ENCODE measurements at places on chromosomes 6 and 20.

- no peak for DNase-seq
Measured at GRCh38 chr6:25922301-25922700, 8.2 kb downstream of the SLC17A2 start.

DNA sequence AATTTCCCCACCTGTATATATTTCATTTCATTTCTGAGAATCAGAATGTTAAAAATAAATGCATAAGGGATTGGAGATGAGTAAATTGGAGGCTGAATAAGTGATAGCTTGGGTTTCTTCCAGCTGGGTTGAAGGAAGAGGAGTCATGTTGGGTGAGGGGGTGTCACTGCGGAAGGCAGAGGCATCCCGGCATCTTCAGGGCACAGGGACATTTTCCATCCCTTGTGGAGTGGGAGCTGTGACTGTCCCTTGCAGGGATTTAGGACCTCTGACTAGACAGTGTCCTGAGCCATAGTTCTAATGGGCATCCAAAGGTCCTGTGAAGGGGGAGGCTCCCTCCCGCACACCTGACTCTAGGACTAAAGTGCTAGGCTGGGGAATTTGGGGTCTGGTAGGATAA, 2.1 kb downstream of the MCHR2 start:
- no peak for DNase-seq

- no peak for DNase-seq
Measured at GRCh38 chr20:51482836-51483473, 59.6 kb downstream of the NFATC2 start.

DNA sequence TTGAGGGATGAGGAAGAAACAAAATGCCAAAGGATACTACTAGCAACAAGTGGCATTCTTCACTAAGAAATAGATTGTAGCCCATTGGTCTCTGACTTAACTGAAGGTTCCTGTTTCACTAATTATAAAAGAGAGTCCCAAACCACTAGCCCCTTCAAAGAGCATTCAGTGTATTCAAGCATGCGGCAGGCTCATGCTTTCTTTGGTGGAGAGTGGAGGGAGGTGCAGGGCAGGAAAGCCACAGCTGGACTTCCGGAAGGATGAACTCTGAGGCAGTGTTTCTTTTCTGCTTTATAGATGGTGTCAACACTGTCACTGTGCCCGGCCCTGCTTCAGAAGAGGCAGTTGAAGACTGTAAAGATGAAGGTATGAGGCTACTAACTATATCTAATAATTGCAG, 636.1 kb downstream of the KIF16B start:
- DNase-seq: no peak

- no peak for DNase-seq
Measured at GRCh38 chr6:87636315-87636714, 46.4 kb downstream of the ORC3 start.

DNA sequence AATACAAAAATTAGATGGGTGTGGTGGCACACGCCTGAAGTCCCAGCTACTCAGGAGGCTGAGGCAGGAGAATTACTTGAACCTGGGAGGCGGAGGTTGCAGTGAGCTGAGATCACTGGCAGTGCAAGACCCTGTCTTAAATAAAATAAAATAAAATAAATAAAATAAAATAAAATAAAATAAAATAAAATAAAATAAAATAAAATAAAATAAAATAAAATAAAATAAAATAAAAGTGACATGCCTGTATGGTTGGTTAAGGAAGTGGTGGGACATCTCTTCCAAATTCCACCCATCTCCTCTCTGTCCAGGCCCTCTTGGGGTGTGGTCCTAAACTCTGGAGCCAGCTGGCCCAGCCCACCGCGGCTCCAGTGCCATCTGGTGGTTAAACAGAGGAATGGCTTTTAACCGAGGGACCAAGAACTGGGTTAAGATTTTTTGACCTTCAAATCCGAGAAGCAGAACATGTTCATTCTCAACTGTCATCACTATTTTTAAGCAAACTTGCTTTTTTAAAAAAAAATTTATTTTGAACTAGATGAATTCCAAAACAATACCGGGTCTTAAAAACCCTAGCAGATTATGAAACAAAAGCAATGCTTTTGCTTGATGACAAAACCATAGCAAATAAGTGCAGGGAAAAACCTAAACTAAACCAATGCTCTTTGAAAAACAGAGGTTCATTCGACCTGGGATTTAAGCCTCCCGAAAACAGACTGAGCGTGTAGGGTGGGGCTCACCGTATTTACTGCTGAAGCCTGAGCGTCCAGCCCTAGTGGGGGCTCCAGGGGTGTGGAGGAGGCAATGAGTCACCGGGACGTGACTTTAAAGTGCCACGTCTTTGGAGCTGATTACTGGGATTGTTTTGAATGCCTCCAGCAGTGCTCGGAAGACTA, 68.8 kb downstream of the CDC5L start:
- DNase-seq: no peak

DNA sequence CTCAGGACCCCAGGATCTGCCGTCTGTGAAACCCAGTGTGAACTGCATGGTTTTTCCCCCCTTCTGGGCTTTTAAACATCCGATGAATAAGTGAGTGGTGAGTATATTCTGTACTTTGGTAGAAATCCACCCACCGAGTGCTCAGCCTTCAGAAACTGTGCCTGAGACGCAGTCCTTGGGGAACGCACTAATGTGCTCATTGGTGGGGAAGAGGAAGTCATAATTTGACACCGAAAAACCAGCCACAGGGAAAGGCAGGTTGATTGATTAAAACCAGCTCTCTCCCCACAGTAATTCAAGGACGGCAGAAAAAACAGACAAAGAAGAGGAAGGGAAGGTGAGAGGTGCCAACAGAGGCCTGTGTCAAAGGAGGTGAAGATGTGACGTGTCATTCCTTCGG, 21.7 kb downstream of the EDN3 start:
- DNase-seq: no peak

DNA sequence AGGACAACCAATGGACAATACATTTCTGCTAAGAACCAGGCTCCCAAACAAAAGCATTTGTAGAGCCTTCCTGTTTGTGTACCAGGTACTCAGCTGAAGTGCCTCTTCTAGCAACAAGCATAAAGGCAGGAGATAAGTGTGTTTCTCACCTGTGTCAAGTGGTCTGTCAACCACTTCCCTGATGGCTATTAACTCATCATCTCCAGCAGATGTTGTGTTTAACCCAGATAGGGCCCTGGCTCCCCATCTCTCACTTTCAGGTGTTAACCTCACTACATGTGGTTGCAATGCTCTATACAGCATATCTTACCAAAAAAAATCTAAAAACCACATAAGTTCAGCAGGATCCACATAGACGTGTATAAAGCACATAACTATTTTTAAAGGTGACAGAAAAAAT, 9.6 kb upstream of the IL17A start:
- no peak for DNase-seq

DNA sequence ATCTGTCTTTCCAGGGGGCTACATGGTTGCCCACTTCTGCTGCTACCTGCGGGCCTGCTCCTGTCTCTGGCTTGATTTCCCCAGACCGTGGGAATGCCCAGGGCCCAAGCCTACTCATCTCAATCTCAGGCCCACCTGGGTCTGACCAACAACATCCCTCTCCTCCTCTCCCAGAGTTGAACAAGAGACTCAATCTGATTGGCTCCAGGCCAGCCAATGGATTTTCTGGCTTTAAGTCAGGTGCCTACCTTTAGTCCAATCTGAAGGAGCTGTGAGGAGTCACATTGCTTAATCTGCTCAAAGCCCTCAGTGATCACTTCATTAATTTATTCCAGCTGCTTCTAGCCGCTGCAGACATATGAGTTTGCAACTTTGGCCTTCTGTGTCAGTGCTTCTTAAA, 162.4 kb upstream of the KCNG1 start:
- no peak for DNase-seq

DNA sequence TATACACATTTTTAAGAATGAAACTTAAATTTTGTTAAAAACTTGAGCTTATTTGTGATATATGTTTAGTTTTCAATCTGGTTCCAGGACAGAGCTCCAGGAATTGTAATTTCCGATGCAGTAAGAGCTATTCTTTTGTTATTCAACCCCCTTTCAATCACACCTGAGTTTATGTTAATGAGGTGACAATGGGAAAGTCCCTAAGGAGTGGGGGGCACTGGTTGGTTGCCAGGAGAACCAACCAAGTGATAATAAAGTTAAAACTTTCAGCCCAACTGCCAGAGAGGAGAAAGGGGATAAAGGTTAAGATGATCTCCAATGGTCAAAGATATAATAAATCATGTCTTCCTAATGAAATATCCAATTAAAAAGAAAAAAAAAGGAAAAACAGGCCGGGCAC, 19.8 kb downstream of the MDN1 start:
- no peak for DNase-seq

DNA sequence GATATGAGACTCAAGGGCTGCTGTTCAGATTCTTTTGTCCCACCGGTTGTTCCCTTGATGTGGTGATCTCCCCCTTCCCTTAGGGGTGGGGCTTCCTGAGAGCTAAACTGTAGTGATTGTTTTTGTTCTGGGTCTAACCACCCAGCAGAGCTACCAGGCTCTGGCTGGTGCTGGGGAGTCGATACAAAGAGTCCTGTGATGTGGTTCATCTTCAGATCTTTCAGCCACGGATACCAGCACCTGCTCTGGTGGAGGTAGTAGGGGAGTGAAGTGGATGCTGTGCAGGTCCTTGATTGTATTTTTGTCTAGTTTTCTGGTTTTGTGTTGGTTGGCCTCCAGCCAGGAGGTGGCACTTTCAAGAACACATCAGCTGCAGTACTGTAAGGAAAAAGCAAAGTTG, 801.6 kb downstream of the EPHA7 start:
- DNase-seq: no peak

DNA sequence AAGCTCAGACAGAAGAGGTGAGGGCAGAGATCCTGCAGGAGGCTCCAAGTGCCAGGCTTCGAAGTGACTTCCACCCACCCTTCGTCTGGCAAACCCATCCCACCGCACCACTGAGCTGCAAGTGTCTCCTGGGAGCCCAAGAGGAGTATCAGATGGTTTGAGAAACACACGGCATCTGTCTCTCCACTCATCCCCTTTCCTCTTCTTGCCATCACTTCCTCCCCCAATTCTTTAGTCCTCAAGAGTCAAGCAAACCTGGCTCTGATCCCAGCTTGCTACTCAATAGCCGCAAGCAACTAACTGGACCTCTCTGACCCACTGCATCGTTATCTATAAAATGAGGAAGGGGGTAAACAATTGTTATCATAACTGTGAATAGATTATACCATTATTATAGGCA, 142.1 kb downstream of the BMP7 start:
- DNase-seq: no peak

DNA sequence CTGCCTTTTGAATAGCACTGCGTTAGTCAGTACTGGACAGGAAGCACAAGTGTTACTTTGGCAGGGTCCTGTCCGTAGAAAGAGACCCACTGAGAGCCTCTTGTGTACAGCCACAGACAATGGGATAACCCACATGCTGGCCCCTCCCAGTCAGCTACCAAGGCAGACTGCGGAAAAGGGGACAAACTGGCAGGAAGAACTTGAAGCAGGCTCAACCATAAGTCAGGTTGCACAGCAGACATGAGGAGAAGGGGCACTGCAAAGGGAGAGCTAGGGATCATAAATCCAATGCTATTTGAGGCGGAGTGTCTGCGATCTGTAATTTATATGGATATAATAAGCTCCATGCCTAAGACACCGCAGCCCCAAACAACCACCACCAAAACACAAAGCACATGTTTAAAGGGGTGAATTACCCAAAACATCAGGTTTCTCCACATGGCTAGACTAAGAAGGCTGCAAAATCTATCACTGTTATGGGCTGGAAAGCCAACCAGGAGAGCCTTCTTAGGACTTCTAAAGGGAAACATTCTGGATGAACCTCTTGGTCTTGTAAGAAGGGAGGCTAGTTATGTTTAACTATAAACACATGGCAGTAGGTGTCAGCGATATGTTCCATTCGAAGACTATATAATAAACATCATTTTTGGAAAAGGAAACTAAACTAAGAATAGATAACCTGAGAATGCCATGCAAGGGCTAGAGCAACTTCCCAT, 141.7 kb downstream of the BACH2 start:
- DNase-seq: no peak

- DNase-seq: no peak
Measured at GRCh38 chr6:55913228-55914195, 38.1 kb upstream of the BMP5 start.

DNA sequence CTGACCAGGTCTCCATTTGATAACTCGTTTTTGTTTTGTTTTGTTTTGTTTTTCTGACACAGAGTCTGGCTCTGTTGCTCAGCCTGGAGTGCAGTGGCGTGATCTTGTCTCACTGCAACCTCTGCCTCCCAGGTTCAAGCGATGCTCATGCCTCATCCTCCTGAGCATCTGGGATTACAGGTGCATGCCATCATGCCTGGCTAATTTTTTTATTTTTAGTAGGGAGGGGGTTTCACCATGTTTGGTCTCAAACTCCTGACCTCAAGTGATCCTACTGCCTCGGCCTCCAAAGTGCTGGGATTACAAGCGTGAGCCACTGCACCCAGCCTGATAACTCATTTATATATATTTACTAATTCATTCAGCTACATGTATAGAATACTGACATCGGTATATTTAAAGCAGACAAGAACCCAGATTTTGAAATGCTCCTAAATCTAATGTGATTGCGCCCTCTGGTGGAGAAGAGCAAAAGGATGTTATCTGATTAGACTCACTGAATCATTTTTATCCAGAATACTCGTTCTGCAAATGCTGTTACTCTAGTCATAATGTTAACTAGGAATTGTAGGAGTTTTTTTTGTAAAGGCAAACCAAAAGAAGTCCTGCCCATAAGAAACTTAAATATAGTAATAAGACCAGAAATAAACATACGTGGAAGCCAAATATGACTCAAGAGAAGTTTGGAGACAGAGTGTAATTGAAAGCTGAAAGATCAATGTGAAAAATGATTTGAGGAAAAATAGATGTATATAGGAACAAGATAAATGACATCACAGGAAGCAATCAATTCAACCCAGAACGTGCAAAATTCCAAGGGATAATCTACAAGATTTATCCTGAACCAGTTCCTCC, 5.3 kb upstream of the COL12A1 start:
- no peak for DNase-seq

GRCh38 chr20:11137688-11138087, 463.9 kb upstream of the JAG1 start:
- DNase-seq: no peak

DNA sequence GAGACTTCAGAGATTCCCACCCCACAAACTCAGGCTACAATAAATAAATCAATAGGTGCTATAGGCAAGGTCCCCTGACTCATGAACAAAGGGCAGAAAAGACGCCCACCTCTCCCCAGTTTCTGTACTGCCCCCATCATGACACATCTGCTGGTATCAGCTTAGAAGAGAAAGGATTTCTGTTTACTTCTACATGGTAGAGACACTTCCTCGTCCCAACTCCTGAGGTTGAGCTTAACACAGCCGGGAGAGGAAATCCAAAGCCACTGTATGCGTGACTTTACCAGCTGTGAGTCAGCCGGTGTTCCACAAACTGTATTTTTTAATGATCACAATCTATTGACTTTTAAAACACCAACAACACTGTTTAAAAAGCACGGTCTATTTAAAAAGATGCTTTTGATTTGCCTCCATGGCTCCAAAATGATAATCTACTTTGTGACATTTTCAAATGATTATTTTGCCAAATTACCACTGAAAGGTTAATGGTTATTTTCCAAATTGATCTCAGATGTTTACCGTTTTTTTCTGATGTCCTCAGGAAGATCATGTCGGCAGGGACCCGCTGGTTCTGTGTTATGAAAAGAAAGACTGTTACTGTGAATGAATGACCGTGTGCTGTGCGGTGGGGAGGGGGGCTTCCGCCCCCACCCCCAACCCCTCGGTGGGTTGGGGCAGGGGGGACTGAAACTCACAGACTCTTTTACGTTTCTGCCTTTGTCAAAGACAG, 72.5 kb downstream of the ATP9A start:
- DNase-seq: no peak

- DNase-seq: no peak
Measured at GRCh38 chr20:43138061-43138770, 51.5 kb downstream of the PTPRT start.

GRCh38 chr6:54238396-54238795, 69.8 kb upstream of the TINAG start:
- no peak for DNase-seq

Measured in WTC11 (cell line).